Activated CD8-positive, alpha-beta memory T cell treated with anti-CD3 and anti-CD28 coated beads, Interleukin-2, amount 10 ng/mL, durations not matched to agents 7 days and 5 days (primary cell): ENCODE measurements at places on chromosomes 2 and 18. TPM values are rescaled to one million over a fixed set of nuclear protein-coding genes. Genes with fewer than 3 reads are reported as not detected.
A peak's percentile ranks its signal among the peaks of the same experiment; 100 is the strongest.

- H3K36me3 ChIP-seq = no peaks in the 10 kb centered on the region
- no peaks in the 10 kb centered on the region for H3K4me1 ChIP-seq
- peaks cover 3% of the 10 kb centered on the region for H3K27me3 ChIP-seq
- DNase-seq = no peak
Measured at GRCh38 chr2:29765721-29766120, 155.7 kb downstream of the ALK start.

GRCh38 chr2:29015701-29016470, 34.8 kb downstream of the TOGARAM2 start:
- peaks cover 19% of the 10 kb centered on the region for H3K36me3 ChIP-seq
- H3K27ac ChIP-seq = peak overlapping the region; percentile 92
- peaks cover 65% of the 10 kb centered on the region for H3K4me1 ChIP-seq
- H3K4me3 ChIP-seq = peak overlapping the region; percentile 90
- DNase-seq = no peak
- no peaks in the 10 kb centered on the region for H3K27me3 ChIP-seq

DNA sequence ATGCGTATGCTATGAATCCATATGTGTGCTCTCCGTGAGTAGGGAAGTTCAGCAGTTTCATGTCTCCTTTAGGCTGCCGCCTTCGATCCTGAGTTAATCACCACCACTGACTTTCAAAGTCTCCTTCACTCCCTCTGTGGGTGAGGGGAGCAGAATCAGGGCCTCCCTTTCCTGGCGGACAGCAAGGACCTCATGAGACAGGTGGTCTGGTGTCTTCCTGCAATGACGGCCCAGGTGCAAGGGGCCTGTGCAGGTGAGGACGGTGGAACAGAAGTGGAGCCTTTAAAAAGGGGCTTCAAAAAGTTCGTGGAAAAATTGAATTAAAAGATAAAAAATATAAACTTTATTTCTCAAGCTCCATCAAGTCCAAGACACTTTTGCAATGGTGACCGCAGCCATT, 222.6 kb downstream of the TWIST2 start:
- H3K4me3 ChIP-seq = no peak overlapping the region
- DNase-seq = no peak
- H3K27ac ChIP-seq = no peak overlapping the region
- peaks cover 12% of the 10 kb centered on the region for H3K36me3 ChIP-seq

DNA sequence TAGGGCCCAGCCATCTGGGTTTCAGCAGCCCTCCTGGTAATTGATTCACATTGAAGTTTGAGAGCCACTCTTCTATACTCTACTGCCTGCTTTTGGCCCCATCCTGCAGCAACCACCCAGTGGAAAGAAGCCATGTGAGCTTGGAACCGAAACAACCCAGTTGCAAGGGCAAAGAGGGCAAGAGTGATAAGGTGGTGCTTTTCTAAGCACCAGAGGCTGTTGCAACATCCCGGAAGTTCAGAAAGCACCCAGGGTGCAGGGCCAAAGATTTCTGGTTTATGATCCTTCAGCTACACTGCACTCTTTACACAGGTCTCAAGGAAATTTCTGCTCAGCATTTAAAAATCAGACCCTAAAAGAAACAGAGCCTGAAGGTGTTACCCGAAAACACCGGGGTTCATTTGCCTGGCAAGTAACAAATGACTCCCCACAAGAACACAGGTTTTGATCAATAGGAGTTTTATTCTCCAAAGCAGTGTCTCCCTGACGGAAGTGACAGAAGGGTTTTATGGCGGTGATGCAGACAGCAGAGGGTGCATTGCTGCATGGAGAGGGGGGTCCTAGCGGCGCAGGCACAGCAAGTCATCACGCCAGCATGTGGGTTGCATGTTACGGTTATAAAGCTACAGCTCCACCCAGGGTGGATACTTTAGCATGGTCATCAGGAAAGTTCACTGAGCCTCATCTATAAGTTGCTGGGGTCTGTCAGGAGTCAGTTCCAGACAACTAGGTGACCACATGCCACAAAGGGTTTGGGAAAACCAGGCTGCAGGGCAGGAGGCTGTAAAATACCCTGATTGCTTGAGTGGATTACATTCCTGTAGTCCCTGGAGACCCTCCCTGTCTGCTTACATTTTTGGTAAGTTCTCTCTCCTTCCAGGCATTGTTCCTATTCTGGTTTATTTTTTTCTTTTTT, 28.8 kb upstream of the TMEM37 start:
- H3K36me3 ChIP-seq = no peaks in the 10 kb centered on the region
- no peak overlapping the region for H3K27ac ChIP-seq
- no peak overlapping the region for H3K4me3 ChIP-seq

DNA sequence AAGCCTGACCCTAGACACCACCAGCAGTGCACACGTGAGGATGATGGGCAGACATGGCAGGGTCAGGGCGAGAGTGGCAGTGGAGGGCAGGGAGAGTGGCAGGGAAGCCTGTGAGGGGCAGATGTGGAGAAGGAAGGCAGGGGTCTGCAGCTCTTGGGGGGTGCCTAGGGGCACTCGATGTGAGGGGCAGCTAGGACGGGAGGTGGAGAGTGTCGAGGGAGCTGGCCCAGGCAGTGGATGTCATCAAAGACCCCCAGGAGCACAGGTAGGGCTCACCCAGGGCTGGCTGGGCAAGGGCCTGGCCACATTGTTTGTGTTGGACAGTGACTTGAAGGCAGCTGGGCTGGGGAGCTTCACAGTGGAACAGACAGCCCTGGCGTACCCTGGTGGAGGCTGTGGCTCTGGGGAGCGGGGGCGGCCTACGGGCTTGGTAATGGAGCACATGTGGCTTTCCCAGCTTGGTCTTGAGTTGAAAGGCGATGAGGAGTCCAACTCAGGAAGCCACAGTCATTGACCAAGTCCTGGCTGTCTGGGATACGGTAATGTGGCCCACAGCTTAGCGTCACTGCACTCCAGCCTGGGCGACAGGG, 87.1 kb downstream of the RTP5 start:
- no peak overlapping the region for H3K27ac ChIP-seq
- no peaks in the 10 kb centered on the region for H3K4me1 ChIP-seq

GRCh38 chr2:169980643-169981042, 153.4 kb downstream of the UBR3 start:
- no peak overlapping the region for H3K4me3 ChIP-seq
- H3K27me3 ChIP-seq = no peaks in the 10 kb centered on the region
- no peak overlapping the region for H3K27ac ChIP-seq
- no peak for DNase-seq
- H3K36me3 ChIP-seq = peaks cover 21% of the 10 kb centered on the region

DNA sequence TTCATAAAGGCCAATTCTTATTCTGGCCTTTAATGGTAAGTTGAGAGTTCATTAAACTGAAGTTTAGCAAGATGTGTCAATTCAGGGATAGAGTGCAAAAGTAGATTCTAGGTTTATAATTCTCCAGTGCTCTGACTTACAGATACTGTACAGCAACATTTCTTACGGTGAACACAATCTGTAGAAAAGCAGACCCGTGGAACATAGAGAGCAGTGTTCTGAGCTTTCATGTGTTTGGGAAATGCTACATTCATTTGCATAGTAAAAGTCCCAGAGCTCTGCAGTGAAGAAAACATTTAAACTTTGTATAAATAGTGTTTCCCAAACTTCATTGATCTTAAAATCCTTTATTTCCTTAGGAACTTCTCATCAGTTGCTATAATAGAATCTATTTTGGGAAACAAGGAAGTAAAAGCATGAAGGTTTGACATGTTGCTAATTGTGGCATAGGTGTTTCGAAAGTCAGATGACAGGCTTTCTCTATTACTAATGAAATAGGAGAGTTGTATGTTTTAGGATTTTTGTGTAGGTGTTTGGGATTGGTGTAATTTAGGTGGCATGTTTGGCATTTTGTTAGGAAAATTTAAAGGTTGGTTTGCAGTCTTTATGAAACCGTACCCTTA, 138.2 kb downstream of the ASXL3 start:
- H3K4me3 ChIP-seq = no peak overlapping the region
- H3K36me3 ChIP-seq = no peaks in the 10 kb centered on the region

- H3K27ac ChIP-seq = no peak overlapping the region
- H3K36me3 ChIP-seq = no peaks in the 10 kb centered on the region
- no peaks in the 10 kb centered on the region for H3K4me1 ChIP-seq
- H3K4me3 ChIP-seq = no peak overlapping the region
- no peak for DNase-seq
- peaks cover 14% of the 10 kb centered on the region for H3K27me3 ChIP-seq
Measured at GRCh38 chr2:29719639-29720038, 201.7 kb downstream of the ALK start.

- no peaks in the 10 kb centered on the region for H3K4me1 ChIP-seq
- no peaks in the 10 kb centered on the region for H3K27me3 ChIP-seq
- H3K4me3 ChIP-seq = no peak overlapping the region
- no peak overlapping the region for H3K27ac ChIP-seq
- no peak for DNase-seq
Measured at GRCh38 chr2:35301369-35301768, 1054.2 kb upstream of the CRIM1 start.

GRCh38 chr18:58388736-58389135, 240.2 kb downstream of the ALPK2 start:
- no peaks in the 10 kb centered on the region for H3K4me1 ChIP-seq
- H3K27ac ChIP-seq = no peak overlapping the region
- no peaks in the 10 kb centered on the region for H3K27me3 ChIP-seq

- no peak overlapping the region for H3K4me3 ChIP-seq
- no peak overlapping the region for H3K27ac ChIP-seq
- DNase-seq = no peak
- peaks cover 24% of the 10 kb centered on the region for H3K36me3 ChIP-seq
- H3K27me3 ChIP-seq = no peaks in the 10 kb centered on the region
Measured at GRCh38 chr2:177543007-177543760, 150.6 kb downstream of the AGPS start.

DNA sequence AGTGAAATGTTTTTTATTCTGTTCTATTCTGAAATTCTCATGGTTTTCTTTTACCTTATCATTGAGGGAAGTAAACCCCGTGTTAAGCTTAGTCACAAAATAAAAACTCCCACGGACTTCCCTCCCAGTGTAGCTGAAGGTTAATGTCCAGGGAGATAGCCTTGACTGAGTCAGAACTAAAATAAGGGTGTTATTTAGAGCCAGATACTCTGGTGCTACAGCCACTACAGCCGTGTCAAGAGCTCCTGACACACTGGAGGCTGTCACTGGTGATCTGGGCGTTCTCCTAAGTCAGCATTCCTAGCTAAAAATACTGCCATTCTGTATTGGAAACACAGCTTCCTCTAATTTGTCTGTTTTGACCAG, 82.0 kb upstream of the RANBP2 start:
- H3K4me1 ChIP-seq = peaks cover 75% of the 10 kb centered on the region
- no peaks in the 10 kb centered on the region for H3K27me3 ChIP-seq
- DNase-seq = no peak
- peaks cover 3% of the 10 kb centered on the region for H3K36me3 ChIP-seq
- H3K27ac ChIP-seq = no peak overlapping the region

The AQP12A gene
- not detected for total RNA-seq

The SMARCAL1 gene
- total RNA-seq = 29.6 TPM

The L3MBTL4 gene
- 0.05 TPM for total RNA-seq

The CNNM3 gene
- total RNA-seq = 30.5 TPM

The TMEM169 gene
- 0.75 TPM for total RNA-seq

The OR6B2 gene
- not detected for total RNA-seq
